Stimulated activated CD8-positive, alpha-beta memory T cell treated with anti-CD3 and anti-CD28 coated beads, Interleukin-7, amount 100 ng/mL, for 1 hour (primary cell): ENCODE measurements at places on chromosomes 11 and 22.

DNA sequence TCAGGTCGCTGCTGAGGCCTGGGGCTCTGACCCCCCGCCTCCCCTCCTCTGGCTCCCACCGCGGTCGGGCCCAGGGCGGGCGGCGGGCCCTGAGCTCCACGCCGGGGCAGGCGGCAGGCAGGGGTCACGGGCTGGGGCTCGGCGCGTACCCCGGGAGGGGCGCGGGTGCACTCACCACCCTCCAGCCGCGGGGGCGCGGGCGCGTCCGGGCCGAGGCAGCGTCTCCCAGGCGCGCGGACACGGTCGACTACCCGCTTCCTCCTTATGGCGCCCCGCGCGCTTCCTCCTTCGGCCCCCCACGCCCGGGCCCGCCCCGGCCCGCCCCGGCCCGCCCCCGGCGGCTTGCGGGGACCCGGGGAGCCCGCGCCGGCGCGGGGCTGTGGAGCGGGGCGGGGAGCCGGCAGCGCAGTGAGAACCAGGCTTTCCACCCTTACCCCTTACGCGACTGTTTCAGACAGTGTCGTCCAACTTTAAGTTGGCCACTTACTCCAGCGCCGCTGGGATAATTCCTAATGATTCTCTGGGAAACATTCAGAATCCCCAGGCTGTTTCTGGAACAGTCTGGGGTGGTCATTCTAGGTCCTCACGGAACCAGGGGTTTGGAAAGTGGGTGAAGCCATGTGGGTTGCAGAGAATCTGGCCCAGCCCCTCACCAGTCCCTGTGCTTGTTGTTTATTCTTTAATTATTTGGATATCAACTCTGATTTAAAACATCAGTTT lies at the start of gene BID:
BID (minus strand) TSS at position 264 of the 720 bp plus-strand sequence. CDS start 24,353 bp downstream, outside the sequence.
- DNase-seq, result no peak

- no peak for DNase-seq
These were observed 18.8 kb upstream of the ZBTB16 start for GRCh38 chr11:114040706-114041211.

GRCh38 chr22:45211848-45212247 lies 28.8 kb downstream of the KIAA0930 start:
- DNase-seq, result no peak

DNA sequence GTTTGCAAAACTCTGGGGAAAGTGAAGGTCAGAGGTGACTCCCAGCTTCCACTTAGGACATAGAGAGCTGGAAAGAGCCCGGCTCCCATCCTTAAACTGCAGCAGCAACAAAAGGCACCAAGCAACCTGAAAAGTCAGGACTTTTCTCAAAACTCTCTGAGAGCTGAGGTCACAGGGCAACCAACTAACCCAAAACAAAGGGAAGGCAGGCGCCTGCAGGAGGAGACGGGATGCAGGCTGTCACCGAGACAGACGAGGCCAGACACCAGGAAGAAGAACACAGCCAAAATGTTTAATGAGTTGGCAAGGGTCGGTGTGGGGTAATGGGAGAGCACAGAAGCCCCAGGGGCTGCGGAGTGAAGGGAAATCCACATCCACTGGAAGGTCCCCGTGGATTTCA lies 19.9 kb downstream of the ASCL2 start:
- DNase-seq, result no peak

DNA sequence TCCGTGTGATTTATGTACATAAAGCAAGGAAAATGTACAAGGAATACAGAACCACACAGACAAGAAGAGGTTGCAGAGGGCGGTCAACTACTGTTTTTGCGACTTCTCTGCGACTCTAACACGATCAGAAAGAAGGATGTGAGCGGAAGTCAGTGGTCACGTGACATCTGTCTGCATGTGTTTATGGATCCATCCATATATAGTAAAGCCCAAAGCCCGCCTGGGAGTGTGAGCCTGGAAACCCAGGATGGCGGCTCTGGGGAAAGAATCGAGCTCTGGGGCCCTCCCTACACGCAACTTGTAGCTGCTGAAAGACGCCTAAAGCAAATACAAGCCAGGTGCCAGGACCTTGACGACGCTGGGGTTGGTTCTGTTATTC lies 8.8 kb downstream of the OSBPL5 start:
- no peak for DNase-seq

DNA sequence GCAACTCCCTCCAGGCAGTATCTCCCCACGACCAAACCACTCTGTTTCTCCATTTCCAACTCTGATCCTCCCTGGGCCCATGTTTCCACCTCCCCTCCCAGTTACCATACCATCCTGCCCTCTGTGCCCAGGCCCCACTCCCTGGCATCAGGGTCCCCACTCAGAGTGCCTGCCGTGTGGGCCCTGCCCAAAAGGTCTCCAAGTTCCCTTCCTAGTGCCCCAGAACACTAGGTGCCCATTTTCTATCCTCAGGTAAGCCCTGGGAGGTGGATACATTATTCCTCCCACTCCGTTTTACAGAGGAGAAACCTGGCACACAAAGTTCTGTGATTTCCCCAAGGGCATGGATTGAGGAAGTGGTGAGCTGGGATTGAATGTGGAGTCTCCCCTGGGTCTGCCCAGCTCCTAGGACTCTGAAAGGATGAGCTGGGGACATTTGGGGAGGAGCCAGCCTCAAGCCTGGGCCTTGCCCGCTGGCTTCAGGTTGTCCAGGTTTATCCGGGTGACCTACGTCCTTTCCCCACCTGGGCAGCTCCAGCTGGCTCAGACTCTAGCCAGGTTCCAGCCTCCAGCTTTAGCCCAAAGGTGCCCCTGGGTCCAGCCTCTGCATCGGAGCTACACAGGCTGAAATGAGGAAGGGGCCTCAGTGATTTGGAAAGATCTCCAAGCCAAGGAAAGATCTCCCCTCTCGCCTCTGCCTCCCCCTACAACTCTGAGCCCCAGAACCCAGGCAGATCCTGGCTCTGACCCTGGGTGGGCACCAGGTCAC lies 2.2 kb upstream of the GSTT4 start:
- no peak for DNase-seq

- DNase-seq, result peak; percentile 30
These were observed 29.6 kb downstream of the EHF start for GRCh38 chr11:34650528-34650927.

- DNase-seq, result no peak
These were observed at the start of gene LARGE1 for GRCh38 chr22:33920197-33920540. TSS of gene LARGE1 (minus strand) at chr22:33920476.

GRCh38 chr11:131234221-131234620 lies 136.2 kb upstream of the NTM start:
- no peak for DNase-seq

DNA sequence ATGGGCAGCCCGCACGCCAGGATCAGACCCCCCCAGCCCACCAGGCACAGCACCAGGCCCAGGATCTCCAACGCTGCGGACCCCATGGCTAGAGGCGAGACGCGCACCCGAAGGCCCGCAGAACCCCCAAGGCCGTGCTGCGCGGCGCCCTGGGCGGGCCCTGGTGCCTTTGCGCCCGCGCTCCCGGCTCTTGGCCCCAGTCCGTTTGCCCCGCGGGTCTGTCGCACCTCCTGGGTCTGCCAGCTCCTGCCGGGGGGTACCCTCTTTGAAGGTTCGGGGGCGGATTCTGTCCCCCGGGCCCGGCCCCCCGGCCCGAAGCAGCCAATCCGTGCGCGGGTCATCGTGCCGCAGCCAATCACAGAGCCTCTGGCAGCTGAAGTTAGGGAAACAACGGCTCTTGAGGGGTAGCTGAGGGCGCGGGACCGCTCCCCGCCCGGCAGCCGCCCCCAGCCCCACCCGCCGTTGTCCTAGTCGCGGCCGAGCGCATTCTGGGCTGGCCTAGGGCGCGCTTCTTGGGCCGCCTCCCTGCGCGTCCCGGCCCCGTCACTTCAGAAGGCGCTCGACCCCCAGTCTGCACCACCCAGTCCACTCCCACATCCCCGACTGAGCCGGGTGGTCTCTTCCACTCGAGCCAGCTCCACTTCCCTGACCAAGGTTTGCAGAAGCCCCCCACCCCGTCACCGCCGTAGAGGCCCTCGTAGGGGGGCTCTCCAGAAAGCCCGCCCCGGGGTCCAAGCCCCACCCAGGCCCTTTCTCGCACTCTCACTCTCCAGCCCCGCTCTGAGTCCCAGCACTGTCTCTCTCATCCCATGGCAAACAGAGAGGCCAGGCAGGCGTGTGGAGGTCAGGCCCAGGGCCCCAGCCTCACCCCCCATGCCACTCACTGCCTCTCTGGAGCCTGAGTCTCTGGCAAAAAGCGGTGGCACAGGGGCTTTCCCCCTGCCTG lies at the start of gene CLDN5:
CLDN5 (minus strand) TSS at position 241 of the 946 bp plus-strand sequence; CDS start at position 86, 155 bp downstream.
- DNase-seq, result no peak

GRCh38 chr11:106391771-106392420 lies 314.4 kb downstream of the AASDHPPT start:
- no peak for DNase-seq

DNA sequence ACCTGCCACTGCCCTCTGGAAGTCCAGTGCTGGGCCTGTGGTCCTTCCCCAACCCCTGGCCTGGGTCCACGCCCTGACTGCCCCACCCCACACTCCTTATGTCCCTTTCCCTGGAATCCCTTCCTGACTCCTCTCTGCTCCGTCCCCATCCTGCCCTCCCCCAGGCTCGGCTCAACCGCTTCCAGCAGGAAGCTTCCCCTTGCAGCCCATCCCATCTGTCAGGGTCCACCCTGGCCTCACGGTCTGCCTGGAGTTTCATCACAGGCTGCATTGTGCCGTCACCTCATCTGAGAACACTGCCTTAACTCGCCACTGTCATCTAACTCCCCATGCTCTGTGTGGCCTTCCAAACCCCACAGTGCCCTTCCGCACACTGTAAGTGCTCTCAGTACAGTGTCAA lies 64.3 kb downstream of the NAT10 start:
- no peak for DNase-seq

- DNase-seq, result no peak
These were observed 103.7 kb downstream of the DSCAML1 start for GRCh38 chr11:117693344-117693743.

DNA sequence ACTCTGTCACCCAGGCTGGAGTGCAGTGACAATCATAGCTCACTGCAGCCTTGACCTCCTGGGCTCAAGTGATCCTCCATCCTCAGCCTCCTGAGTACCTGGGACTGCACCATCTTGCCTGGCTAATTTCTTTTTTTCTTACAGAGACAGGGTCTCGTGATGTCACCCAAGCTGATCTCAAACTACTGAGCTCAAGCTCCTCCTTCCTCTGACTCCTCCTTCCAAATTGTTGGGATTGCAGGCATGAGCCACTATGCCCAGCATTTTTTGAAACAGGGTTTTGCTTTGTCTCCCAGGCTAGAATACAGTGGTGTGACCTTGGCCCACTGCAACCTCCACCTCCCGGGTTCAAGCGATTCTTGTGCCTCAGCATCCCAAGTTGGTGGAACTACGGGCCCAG lies 358.3 kb upstream of the MTNR1B start:
- DNase-seq, result no peak

- DNase-seq, result no peak
These were observed 160.8 kb downstream of the CRYBB2 start for GRCh38 chr22:25380122-25380747.

GRCh38 chr11:104704146-104704830 lies 194.0 kb downstream of the CASP12 start:
- no peak for DNase-seq

DNA sequence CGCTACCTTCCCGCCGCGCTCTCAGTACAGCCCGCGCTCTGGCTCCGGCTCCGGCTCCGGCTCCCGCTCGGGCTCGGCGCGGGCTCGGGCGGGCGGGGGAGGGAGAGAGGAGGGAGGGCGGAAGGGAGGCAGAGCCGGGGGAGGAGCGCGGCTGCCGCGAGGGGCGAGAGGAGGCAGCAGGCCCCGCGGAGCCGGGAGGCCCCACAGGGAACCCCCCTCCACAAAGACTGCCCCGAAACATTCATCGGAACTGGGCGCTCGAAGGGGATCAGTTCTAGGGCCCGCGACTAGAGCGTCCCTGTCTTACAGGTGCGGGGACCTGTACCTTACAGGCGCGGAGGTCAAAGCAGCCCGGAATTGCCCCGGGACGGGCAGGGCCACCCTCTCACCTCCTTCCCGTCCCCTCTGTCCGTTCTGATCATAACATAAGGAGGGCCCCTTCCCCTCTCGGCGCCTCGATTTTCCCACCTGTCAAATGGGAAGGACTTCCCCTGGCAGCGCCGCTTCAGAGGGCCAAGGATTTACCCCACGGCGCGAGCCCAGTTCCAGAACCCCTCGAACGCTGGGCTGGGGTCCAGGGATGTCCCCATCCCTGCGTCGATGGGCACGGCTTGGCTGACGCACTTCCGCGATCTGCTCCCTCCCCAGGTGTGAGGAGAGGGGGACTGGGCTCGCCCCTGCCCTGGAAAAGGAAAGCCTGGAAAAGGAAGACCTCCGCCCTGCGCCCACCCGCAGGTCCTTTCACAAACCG lies at the start of gene SHISA8:
SHISA8 (minus strand) TSS at position 40 of the 751 bp plus-strand sequence. CDS start 407 bp downstream, outside the sequence.
- DNase-seq, result no peak

- DNase-seq, result no peak
These were observed 60.6 kb downstream of the CABIN1 start for GRCh38 chr22:24071686-24072085.

DNA sequence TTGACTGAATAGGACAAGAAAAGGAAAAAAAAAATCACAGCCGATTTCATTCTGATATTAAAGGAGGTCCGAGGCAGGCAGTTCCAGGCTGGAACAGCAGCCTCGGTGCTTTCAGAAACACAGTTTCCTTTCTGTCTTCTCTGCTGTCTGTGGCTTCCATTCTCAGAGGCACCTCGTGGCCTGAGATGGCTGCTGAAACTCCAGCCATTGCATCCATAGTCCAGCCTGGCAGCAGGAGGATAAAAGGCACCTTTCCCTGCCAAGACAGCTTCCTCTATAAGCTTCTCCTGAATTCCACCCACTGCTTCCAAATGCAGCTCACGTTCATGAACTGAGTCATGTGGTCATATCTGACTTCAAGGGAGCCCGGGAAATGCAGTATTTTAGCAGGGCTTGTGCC lies 390.5 kb downstream of the TBC1D22A start:
- DNase-seq, result no peak

GRCh38 chr22:42967005-42967404 lies 47.9 kb downstream of the PACSIN2 start:
- DNase-seq, result no peak

DNA sequence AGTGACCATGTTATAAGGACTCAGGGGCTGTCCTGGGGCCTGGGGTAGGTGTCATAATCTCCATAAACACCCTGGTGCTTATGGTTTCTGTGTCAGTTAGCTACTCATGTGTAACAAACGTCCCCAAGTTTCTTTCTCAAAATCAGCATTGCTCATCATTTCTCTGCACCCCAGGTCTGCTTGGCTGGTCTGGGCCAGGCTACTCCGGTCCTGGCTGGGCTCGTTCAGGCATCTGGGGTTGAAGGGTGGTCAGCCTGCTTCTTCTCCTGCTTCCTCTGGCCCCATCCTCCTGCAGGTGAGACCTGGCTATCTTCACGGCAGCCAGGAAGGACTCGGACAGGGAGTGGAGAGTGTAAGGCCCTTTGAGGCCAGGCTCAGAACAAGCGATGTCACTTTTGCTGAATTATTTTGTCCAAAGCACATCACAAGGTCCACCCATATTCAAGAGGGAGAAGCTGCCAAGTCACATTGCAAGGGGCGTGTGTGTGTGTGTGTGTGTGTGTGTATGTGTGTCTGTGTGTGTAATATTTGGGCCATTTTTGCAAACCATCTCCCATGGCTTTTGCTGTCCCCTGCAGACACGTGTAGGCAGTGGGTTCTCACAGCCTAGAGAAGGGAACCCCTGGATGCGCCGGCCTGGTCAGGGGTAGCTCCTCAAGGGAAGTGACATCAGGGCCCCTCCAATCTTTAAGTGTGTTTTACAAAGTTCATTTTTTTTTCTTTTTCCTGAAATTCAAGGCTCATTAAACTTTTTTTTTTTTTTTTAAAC lies 535.8 kb downstream of the TBC1D22A start:
- DNase-seq, result no peak

- DNase-seq, result no peak
These were observed 28.0 kb downstream of the FLRT1 start for GRCh38 chr11:64063777-64064176.

GRCh38 chr22:37905534-37906363 lies at the start of gene MICALL1:
TSS of gene MICALL1 (plus strand) at chr22:37906297. CDS start at chr22:37906423, 126 bp downstream.
- peak; percentile 16 for DNase-seq

GRCh38 chr22:18013947-18014346 lies 10.4 kb downstream of the MICAL3 start:
- DNase-seq, result no peak
